ENCODE measurements at places on chromosomes 6 and 20.

- no peaks in the 10 kb centered on the region for H3K27me3 ChIP-seq
- H3K4me1 ChIP-seq: no peaks in the 10 kb centered on the region
- no peak overlapping the region for H3K27ac ChIP-seq
- no peak overlapping the region for H3K4me3 ChIP-seq
- no peak for DNase-seq
- no peaks in the 10 kb centered on the region for H3K36me3 ChIP-seq
Measured at GRCh38 chr6:132443206-132443605, 41.9 kb upstream of the MOXD1 start.

- no peaks in the 10 kb centered on the region for H3K4me1 ChIP-seq
- H3K36me3 ChIP-seq: no peaks in the 10 kb centered on the region
- no peak overlapping the region for H3K27ac ChIP-seq
- DNase-seq: peak; percentile 17
- H3K27me3 ChIP-seq: no peaks in the 10 kb centered on the region
Measured at GRCh38 chr20:45445805-45446562, 23.6 kb upstream of the WFDC2 start.

- no peak for DNase-seq
- H3K27ac ChIP-seq: no peak overlapping the region
- H3K4me1 ChIP-seq: peaks cover 24% of the 10 kb centered on the region
- H3K36me3 ChIP-seq: no peaks in the 10 kb centered on the region
Measured at GRCh38 chr6:35049156-35049735, 91.9 kb downstream of the TCP11 start.

DNA sequence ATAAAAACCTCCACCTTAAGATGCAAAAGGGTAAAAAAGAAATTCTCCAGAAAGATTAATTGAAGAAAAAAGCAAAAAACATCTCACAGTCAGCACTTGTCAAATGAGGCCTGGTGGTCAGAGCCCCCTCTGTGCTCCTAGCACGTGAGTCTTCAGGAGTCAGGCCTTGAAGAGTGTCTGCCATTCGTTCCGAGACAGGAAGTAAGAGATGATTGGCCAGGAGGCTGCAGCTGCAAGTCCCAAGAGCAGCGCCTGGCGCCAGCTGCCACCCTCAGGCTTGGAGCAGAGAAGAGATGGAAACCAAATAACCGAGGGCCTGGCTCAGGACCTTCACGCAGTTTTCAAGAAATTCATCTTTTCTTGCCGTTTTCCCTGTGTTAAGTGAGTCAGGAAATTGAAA lies 65.0 kb downstream of the FAM120B start:
- no peak for DNase-seq
- no peaks in the 10 kb centered on the region for H3K27me3 ChIP-seq
- peaks cover 27% of the 10 kb centered on the region for H3K36me3 ChIP-seq
- no peak overlapping the region for H3K4me3 ChIP-seq
- no peak overlapping the region for H3K27ac ChIP-seq

DNA sequence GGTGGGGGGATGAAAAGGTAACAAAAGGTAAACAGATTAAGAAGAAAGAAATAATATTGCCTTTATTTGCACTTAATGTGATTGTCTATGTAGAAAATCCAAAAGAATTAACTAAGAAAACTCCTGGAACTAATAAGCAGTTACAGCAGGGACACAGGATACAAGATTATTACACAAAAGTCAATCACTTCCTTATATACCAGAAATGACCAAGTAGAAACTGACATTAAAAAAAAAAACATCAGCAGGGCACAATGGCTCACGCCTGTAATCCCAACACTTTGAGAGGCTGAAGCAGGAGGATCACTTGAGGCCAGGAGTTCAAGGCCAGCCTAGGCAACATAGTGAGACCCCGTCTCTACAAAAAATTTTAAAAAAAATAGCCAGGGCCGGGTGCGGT lies 123.2 kb upstream of the RIPOR2 start:
- no peak for DNase-seq
- H3K27me3 ChIP-seq: no peaks in the 10 kb centered on the region
- H3K4me3 ChIP-seq: no peak overlapping the region

DNA sequence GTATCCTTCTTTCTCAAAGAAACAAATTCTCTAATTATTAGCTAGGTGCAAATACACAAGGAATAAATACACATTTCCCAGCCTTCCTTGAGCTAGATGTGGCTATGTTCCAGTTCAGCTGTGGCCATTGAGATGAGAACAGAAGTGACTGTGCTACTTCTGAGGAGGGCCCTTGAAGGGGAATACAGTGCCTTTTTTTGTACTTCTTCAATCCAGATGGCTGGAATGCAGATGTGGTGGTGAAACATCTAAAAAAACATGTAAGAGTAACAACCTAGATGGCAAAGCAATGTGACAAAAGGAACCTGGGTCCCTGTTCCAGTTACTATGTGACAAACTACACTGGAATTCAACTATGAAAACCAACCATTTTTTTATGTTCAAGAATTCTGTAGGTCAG lies 115.4 kb upstream of the DST start:
- H3K27ac ChIP-seq: no peak overlapping the region
- H3K27me3 ChIP-seq: no peaks in the 10 kb centered on the region
- DNase-seq: no peak

- no peaks in the 10 kb centered on the region for H3K27me3 ChIP-seq
- H3K4me3 ChIP-seq: no peak overlapping the region
- no peaks in the 10 kb centered on the region for H3K36me3 ChIP-seq
Measured at GRCh38 chr6:97717086-97717485, 434.1 kb upstream of the MMS22L start.

DNA sequence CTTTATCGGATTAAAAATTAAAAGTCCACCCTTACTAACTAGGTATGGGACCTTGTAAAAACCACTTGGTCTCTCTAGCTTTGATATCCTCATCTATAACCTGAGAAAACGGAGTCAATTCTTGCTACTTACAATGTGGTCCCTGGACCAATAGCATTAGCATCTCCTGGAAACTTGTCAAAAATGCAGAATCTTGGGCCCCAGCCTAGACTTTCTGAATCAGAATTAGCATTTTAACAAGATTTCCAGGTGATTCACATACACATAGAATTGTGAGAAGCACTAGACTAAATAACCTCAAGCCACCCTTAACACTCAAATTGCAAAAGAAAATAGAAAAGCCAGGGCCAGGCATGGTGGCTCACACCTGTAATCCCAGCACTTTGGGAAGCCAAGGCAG lies 96.6 kb downstream of the RNGTT start:
- H3K27me3 ChIP-seq: no peaks in the 10 kb centered on the region
- H3K4me3 ChIP-seq: no peak overlapping the region
- H3K4me1 ChIP-seq: peaks cover 10% of the 10 kb centered on the region
- peaks cover 2% of the 10 kb centered on the region for H3K36me3 ChIP-seq
- no peak overlapping the region for H3K27ac ChIP-seq

DNA sequence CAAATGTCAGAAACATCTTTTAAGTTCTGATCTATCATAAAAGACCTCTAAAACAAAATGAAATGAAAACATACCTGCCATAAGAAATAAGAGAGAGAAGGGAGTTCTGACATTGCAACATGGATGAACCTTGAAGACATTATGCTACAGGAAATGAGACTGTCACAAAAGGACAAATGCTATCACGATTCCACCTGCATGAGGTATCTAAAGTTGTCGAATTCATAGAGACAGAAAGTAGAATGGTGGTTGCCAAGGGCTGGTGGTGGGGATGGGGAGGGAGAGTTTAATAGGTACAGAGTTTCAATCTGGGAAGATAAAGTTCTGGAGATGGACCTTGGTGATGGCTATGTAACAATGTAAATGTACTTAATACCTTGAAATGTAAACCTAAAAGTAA lies 3.3 kb downstream of the EZR start:
- H3K27ac ChIP-seq: peak overlapping the region; percentile 99
- no peaks in the 10 kb centered on the region for H3K27me3 ChIP-seq
- no peak for DNase-seq
- H3K4me3 ChIP-seq: peak overlapping the region; percentile 92

- H3K27me3 ChIP-seq: no peaks in the 10 kb centered on the region
- peaks cover 6% of the 10 kb centered on the region for H3K4me1 ChIP-seq
- no peaks in the 10 kb centered on the region for H3K36me3 ChIP-seq
- H3K4me3 ChIP-seq: no peak overlapping the region
- peak; percentile 60 for DNase-seq
Measured at GRCh38 chr6:24574809-24575208, 71.2 kb downstream of the KIAA0319 start.

- no peaks in the 10 kb centered on the region for H3K36me3 ChIP-seq
- DNase-seq: no peak
- H3K4me3 ChIP-seq: no peak overlapping the region
- H3K4me1 ChIP-seq: no peaks in the 10 kb centered on the region
- H3K27ac ChIP-seq: no peak overlapping the region
Measured at GRCh38 chr6:42294759-42295158, 77.1 kb upstream of the MRPS10 start.

DNA sequence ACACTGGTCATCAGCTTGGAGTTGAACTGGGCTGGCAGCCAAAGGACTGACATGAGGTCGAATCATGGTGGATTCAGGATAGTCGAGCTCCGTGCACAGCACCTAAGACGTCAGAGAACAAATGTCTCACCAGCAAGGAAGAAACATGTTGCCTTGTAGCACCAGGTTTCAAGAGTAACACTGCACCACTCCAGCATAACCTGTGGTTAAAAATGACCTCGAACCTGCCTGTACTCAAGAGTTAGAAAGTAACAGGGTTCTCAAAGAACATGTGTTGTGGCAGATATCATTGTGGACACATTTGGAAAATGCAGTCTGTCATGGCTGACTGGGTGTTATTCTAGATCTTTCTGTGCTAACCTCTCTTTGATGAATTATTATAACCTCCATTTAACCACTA lies 511.6 kb downstream of the CDH26 start:
- no peaks in the 10 kb centered on the region for H3K27me3 ChIP-seq
- no peak overlapping the region for H3K27ac ChIP-seq
- no peak overlapping the region for H3K4me3 ChIP-seq
- DNase-seq: no peak
- no peaks in the 10 kb centered on the region for H3K36me3 ChIP-seq
- H3K4me1 ChIP-seq: no peaks in the 10 kb centered on the region

DNA sequence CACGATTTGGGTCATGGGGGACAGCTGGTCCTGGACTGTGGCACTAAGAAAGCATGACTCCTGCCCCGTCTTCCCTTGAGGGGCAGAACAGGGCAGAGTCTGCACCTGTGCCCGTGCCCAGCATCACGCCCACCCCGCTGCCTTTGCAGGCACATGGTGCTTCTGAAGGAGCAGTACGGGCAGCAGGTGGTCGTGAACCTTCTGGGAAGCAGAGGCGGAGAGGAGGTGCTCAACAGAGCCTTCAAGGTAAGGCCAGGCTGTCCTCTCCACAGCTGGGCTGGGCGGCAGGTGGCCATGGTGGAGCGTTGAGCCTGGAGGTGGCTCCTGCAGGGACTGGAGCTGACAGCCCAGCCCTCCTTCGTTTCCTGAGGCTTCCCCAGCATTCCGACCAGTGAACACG lies 77.4 kb downstream of the SYNJ2 start:
- H3K36me3 ChIP-seq: no peaks in the 10 kb centered on the region
- no peaks in the 10 kb centered on the region for H3K27me3 ChIP-seq

DNA sequence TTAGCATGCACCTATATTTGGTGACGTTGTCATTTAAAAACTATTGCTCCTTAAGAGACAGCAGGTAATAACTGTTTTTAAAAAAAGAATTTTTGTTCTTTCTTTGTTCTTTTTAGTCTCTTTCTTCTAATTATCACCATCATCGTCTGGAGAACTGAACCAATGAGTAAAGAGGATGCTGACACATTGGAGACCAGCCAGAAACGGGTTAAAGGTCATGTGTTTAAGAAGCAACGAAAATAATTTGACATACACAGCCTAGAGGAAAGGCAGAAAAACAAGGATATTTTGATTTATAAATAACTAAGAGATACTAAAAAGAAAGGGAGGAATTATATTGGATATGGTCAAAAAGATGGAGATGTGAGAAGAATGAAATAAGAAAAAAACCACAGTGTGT lies 19.2 kb upstream of the FYN start:
- DNase-seq: no peak
- no peaks in the 10 kb centered on the region for H3K36me3 ChIP-seq
- no peak overlapping the region for H3K4me3 ChIP-seq
- H3K4me1 ChIP-seq: no peaks in the 10 kb centered on the region

GRCh38 chr20:6683021-6683977 lies 84.2 kb upstream of the BMP2 start:
- no peak for DNase-seq
- H3K4me1 ChIP-seq: no peaks in the 10 kb centered on the region
- no peak overlapping the region for H3K27ac ChIP-seq
- H3K36me3 ChIP-seq: no peaks in the 10 kb centered on the region
- H3K27me3 ChIP-seq: no peaks in the 10 kb centered on the region

- H3K27ac ChIP-seq: no peak overlapping the region
- no peaks in the 10 kb centered on the region for H3K27me3 ChIP-seq
- no peak overlapping the region for H3K4me3 ChIP-seq
- no peaks in the 10 kb centered on the region for H3K36me3 ChIP-seq
Measured at GRCh38 chr6:156017838-156018237, 562.2 kb upstream of the NOX3 start.

GRCh38 chr6:82080767-82081166 lies 166.8 kb downstream of the IBTK start:
- H3K4me3 ChIP-seq: no peak overlapping the region
- no peak for DNase-seq
- no peak overlapping the region for H3K27ac ChIP-seq

DNA sequence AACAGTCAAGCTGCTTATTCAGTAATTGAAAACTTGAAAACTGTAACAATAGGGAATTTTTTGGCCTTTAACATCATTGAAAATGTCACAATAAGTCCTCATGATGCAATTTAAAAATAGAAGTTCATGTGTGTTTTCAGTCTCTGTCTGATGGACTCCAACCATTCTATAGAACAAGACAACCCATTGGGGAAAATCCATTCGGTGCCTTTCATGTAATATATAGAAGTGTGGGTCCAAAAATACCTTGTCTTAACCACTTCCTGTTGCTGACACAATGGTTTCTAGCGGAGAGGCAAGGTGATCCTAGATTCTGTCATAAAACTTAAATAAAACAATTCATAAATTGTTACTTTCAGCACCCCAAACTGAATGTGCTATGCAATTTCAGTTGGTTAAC lies 1131.3 kb upstream of the MAP3K7 start:
- no peaks in the 10 kb centered on the region for H3K36me3 ChIP-seq
- H3K4me3 ChIP-seq: no peak overlapping the region
- H3K27me3 ChIP-seq: no peaks in the 10 kb centered on the region
- no peak for DNase-seq
- no peaks in the 10 kb centered on the region for H3K4me1 ChIP-seq

DNA sequence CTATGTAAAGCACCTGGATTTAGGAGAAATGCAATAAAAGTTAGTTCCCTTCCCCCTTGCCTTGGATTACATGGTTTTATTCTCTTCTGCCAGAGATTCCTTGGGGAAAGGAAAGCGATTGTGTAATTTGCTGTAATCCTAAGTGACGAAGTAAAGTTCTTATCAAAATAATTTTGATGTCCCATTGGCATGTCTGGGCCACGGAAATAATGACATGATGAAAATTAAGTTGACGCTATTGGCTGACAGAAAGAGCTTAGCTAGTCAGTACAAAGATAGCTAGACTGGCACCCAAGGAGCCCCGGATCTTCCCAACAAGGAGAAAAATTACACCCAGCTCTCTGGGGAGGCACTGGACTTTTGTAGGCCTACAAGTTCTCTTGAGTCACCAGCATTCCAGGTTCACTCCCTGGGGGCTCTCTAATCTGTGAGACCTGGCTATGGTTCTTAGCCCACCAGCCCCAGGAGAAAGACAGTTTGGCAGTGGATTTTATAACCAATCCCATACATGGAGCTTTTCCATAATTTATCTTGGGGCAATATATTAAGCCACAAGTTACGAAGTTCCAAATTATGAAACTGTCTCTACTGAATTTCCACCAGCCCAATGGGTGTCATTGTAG lies 59.9 kb downstream of the FOXA2 start:
- H3K27me3 ChIP-seq: no peaks in the 10 kb centered on the region
- H3K27ac ChIP-seq: no peak overlapping the region
- H3K4me1 ChIP-seq: no peaks in the 10 kb centered on the region
- DNase-seq: no peak
